ENCODE measurements at places on chromosomes 3 and 15. TPM values are rescaled to one million over a fixed set of nuclear protein-coding genes. Genes with fewer than 3 reads are reported as not detected.

The GUCA1C gene
- total RNA-seq = not detected

The ALDH1L1 gene
- not detected for total RNA-seq

GRCh38 chr3:52253314-52254304, 8.1 kb downstream of the PPM1M start:
- peak; percentile 53 for DNase-seq

DNA sequence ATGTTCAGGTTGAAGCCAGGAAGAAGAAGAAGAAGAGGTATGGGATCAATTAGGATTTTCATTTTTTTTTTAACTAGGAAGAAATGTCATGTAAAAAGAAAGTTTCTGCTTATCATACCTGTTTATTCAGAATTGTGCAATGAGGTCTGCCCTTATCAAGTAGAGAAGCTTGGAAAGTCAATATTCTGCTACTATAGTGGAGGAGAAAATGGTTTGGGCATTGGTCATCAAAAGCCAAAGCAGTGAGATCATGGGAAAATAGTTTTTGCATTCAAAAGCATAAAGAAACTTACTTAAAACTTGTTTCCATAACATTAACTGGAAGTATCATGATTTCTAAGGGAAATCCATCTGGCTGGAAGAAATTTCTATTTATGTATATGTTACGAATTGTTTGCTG, 1239.2 kb downstream of the NSUN3 start:
- peak; percentile 0 for DNase-seq

GRCh38 chr3:179373938-179374337, 26.4 kb downstream of the MFN1 start:
- no peak for DNase-seq

DNA sequence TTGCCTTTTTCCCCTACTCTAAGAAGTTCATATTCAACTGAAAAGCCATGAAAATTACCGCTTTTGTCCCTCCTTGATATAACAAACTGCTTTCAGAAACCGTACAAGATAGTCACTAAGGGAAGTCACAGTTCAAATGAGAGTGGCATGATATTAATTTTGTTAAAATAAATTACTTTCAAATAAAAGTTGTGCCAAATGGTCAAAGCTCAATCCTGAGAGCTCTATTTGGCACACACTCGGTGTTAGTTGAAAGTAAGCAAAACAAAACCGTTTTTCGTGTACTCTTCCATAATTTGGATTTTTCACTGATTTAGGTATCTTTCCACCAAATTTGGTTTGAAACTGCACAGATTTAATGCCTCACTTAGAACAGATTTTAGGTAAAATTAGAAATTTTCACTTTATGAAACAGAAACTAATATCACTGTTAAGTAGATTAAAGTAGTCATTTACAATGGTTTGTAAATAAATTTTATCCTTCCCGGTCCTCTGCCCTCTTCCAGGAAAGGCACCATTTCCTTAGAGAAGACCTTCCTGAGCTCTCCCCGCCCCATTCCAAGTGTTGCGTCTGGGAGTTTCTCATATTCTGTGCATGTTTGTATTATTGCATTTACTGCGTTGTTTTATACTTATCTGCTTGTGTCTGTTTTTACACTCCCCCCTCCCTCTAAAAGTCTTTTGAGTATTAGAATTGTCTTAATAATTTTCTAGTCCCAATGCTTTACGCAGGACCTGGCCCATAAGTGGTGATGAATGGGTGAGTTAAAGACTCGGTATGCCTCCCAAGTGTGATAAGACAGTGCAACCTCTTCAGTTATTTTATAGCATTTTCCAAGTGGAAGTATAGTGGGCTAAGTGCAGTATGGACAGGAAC, 853 bp downstream of the TCAIM start:
- DNase-seq = peak; percentile 31

The CASR gene
- total RNA-seq = not detected

GRCh38 chr3:53748512-53749271, 97.5 kb downstream of the CHDH start:
- no peak for DNase-seq

The IL17RE gene
- 5.5 TPM for total RNA-seq

- no peak for DNase-seq
These were observed 330.3 kb downstream of the SHQ1 start for GRCh38 chr3:72517921-72518424.

DNA sequence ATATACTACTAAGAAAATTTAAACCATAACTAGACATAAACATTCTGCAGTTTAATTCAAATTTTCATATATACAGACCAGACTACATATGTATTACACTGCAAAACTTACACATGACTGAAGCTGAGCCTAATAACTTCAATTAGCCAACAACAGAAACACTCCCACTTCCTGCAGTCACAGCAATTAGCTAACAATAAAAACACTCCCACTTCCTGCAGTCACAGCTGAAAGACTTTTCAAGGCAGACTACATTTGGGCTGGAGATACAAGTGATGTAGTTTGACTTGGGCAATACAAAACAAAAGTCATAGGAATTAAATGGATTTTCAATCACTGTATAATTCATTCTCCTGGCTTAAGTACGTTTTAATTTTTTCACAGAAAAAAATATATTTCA, 10.3 kb downstream of the TM2D3 start:
- DNase-seq = peak; percentile 57

Measured in GM23248 (cell line).